ENCODE measurements at places on chromosomes 16 and 17. TPM values are rescaled to one million over a fixed set of nuclear protein-coding genes. Genes with fewer than 3 reads are reported as not detected.

The HSD17B1 gene
- 5.4 TPM for total RNA-seq

The PRSS21 gene
- not detected for total RNA-seq

The CTRB2 gene
- 5.0 TPM for total RNA-seq

The STX1B gene
- 3.7 TPM for total RNA-seq

The CAPNS2 gene
- 1.4 TPM for total RNA-seq

The TMC6 gene
- 58.0 TPM for total RNA-seq

The KRT23 gene
- not detected for total RNA-seq

The EFCAB5 gene
- total RNA-seq = 0.39 TPM
